Activated CD4-positive, alpha-beta T cell treated with anti-CD3 and anti-CD28 coated beads for 36 hours (primary cell): ENCODE measurements at places on chromosomes 5 and 9. TPM values are rescaled to one million over a fixed set of nuclear protein-coding genes. Genes with fewer than 3 reads are reported as not detected.

NDUFA8 gene
- 50.4 TPM for total RNA-seq

GRCh38 chr9:134886413-134886913 lies 5.9 kb downstream of the FCN2 start:
- H3K4me3 ChIP-seq = no peak overlapping the region
- no peak for DNase-seq
- H3K27ac ChIP-seq = no peak overlapping the region
- H3K4me1 ChIP-seq = no peaks in the 10 kb centered on the region

DNA sequence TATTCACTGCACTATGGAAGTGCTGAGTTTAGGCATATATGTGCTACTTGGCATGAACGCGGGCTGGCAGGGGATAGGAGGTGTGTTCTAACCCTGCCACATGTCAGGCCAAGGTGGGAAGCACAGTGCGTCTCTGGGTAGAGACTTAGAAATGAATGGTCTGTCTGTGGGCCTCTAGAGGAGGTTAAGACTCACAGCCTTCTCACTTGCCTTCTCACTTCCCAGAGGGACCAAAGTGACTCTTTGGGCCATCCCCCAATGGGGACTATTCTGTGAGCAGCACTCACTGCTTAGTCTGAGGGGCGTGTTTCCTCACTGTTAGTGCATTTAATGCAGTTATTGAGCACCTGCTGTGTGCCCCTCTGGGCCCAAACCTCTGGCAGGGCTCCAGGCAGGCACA lies 2.4 kb upstream of the PITX1 start:
- H3K4me3 ChIP-seq = no peak overlapping the region
- H3K27me3 ChIP-seq = peaks cover 74% of the 10 kb centered on the region
- H3K36me3 ChIP-seq = no peaks in the 10 kb centered on the region
- H3K4me1 ChIP-seq = peaks cover 17% of the 10 kb centered on the region

GRCh38 chr5:14148483-14148882 lies 5.3 kb downstream of the TRIO start:
- peaks cover 2% of the 10 kb centered on the region for H3K4me1 ChIP-seq
- no peak for DNase-seq
- H3K27me3 ChIP-seq = peaks cover 35% of the 10 kb centered on the region
- H3K4me3 ChIP-seq = no peak overlapping the region
- no peaks in the 10 kb centered on the region for H3K36me3 ChIP-seq
- no peak overlapping the region for H3K27ac ChIP-seq
